GM04504 (cell line): ENCODE measurements at places on chromosomes 12 and 14.
A peak's percentile ranks its signal among the peaks of the same experiment; 100 is the strongest.

GRCh38 chr12:30296486-30296885 lies 399.2 kb downstream of the IPO8 start:
- no peak for DNase-seq

DNA sequence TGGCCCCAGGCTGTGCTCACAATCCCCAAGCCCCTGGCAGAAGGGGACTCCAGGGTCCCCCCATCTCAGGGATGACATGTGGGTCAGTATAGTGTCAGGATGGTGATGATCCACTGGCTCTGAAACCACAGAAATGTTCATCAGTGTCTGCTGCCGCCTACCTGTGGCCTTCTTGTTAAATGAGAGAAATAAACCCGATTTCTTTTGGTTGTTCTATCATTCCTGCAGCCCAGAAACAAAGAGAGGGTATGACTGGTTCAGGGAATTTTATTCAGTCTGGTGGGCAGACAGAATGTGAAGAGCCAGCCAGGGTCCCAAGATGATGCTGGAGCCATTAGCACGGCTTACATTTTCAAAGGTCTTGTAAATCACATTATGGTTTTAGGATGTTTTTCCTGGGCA lies 86.6 kb downstream of the CRADD start:
- DNase-seq: no peak

DNA sequence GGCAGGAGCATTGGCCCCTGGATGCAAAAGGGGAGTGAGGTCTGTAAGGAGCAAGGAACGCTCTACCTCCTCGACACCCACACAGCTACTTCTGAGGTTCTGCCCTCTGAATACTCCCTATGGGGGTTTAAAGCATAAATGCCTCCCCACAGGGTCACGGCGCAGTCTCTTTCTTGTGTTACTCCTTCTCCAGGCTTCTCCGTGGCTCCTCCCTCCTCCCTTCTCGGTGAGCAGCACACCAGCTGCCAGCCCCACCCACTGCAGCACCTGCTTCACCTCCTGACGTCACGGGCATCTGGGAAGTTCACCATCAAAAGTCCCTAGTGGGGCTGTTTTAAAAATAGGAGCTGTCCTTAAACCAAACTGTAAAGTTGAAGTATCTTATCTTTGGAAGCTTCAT lies 67.3 kb downstream of the SPTB start:
- no peak for DNase-seq

DNA sequence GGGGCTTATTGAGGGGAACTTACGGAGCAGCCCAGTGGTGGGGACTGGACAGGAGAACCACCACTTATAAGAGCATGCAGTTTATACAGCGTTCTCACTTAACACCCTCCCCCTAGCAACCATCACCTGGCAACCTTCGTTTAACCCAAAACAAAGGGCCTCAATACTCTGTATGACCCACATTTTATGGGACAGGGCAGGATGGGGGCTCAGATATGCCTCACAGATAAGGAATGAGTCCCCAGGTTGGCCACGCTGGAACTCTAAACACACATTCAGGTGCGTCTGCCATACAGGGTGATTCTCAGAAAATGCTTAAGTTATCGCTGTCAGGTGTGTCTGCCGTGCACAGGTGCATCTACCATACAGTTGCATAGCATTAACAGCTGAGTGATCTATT lies 99.2 kb downstream of the GCH1 start:
- no peak for DNase-seq

GRCh38 chr12:123101526-123101925 lies 49.4 kb downstream of the PITPNM2 start:
- no peak for DNase-seq

- no peak for DNase-seq
These were observed 90.2 kb upstream of the TBX3 start for GRCh38 chr12:114774197-114774596.

- no peak for DNase-seq
These were observed 878.5 kb downstream of the BCL11B start for GRCh38 chr14:98393527-98393926.

GRCh38 chr14:58898655-58899316 lies 261.0 kb downstream of the DACT1 start:
- DNase-seq: peak; percentile 79

DNA sequence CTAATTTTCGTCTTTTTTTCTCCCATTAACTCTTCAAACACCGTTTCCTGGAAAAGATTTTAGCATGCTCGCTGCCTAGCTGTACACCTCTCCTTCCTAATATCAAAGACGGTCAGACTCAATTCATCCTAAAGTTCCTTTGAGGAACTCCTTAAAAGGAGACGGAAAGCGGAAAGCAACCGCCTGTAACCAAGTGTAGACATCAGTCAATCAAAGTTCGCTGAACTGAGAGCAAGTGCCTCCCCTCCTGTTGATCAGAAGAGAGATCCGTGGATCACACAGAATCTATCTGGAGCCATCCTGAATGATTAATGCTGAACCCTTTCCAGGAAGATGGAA lies 412 bp upstream of the TEP1 start:
- no peak for DNase-seq

GRCh38 chr14:29475641-29476040 lies 452.0 kb downstream of the PRKD1 start:
- DNase-seq: no peak

- no peak for DNase-seq
These were observed 7.3 kb downstream of the KRT79 start for GRCh38 chr12:52826611-52827498.

GRCh38 chr12:46430340-46430948 lies 57.9 kb upstream of the SLC38A2 start:
- peak; percentile 52 for DNase-seq

- DNase-seq: no peak
These were observed 56.4 kb upstream of the USP44 start for GRCh38 chr12:95607642-95608041.

GRCh38 chr12:80175307-80175930 lies 76.1 kb downstream of the OTOGL start:
- DNase-seq: no peak

DNA sequence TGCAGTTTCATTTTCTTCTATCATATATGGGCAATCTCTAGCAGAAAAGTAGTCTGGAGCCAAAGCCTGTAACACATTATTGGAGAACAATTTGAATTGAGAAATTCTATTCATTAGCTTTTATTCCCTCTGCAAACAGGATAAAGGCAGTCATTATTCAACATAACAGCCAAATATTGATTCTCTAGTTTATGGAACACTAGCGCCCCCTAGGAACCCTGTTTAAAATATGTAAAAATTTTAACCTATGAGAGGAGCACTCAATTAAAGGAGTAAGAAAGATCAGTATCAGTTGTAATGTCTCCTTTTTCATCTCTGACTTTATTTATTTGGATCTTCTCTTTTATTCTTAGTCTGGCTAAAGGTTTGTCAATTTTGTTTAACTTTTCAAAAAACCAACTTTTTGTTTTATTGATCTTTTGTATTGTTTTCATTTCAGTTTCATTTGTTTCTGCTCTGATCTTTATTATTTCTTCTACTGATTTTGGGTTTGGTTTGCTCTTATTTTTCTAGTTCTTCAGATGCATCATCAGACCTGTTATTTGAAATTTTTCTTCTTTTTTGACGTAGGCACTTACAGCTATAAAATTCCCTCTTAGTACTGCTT lies 4.8 kb upstream of the LMNTD1 start:
- peak; percentile 15 for DNase-seq

DNA sequence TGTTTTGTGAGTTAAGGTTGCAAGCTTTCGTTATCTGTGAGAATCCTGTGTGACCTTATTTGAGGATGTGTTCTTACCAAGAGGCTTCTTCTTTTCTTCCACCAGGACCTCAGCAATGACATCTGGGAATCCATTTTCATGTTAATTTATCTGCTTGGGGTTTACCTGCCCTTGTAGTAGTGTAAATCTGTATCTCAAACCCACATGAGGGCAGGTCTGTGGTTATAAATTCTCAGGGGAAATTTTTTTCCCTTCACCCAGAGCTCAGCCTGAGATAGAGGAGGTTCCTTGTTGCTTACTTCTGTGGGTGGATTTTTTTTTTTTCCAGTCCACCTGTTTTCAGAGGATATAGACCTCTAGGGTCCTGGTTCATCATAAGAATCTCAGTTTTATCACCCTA lies 70.8 kb downstream of the AKAP6 start:
- DNase-seq: no peak

DNA sequence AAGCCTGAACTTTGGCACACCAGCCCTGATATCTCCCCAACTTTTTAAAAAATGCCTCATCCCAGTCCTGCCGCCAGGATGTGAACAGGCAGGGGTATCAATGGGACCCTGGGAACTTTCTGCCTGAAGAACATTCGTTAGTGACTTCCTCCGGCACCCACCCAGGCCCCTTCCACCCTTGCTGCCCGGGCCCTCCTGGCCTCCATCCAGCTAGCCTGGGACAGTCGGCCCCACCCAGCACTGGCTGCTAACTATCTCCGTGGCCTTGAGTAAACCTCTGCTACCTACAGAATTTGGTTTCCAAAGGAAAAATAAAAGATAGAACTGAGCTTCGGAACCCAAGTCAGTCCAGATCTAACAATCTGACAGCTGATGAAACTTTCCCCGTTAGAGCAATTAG lies 14.3 kb downstream of the SCARB1 start:
- DNase-seq: no peak

GRCh38 chr14:50061664-50062437 lies 54.5 kb downstream of the VCPKMT start:
- DNase-seq: no peak

DNA sequence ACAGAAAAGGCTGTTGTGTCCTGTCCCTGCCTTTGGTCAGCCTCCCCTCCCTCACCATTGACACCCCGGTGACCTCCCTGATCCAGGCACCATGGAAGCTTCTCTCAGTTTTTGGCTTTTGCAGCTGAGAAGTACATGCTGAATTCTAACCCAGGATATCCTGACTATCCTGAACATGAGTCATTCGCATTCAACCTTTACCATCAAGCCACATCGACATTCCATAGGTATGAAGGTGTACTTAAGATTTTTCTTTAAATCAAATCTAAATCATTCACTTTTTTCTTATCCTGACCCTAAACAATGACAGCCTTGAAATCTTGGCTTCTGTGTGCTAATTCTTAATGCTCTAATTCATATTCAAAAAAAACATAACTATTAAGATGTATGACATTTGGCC lies 8.7 kb upstream of the KRT78 start:
- no peak for DNase-seq

DNA sequence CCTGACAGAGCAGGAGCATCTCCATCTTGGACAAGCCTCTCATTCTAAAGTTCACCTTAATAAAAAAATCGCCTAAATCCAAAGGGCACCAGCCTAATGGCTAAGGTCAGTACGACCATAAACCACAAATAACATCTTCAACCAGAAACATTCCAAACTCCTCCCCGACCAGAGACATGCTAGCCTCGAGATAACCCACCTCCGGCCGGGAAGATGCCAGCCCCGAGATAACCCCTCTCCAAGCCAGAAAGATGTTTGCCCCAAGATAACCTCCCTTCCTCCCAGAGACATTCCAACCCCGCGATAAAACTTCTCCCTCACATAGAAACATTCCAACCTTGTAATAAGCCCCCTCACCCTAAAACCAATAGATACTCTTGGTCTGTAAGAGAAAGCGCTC lies 86.8 kb upstream of the PKP2 start:
- no peak for DNase-seq

GRCh38 chr12:64912516-64913255 lies 88.2 kb downstream of the TBC1D30 start:
- no peak for DNase-seq

DNA sequence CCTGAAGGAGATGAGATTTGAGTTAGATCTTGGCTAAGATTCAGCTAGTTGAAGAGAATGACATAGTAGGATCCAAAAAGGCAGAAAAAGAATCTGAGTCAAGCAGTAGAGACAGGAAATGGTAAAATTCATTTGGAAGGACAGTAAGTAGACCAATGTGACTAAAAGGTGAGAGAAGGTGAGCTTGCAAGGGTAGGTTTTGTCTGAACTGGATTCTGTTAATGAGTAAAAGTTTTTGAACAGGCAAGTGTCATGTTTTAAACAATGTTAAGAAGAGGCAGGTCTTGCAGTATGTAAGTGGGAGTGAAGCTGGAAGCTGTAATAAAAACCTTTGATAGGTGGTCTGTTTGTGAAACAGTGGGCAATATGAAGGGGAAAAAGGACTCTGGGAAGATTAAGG lies 58.6 kb downstream of the ACSS3 start:
- DNase-seq: no peak

DNA sequence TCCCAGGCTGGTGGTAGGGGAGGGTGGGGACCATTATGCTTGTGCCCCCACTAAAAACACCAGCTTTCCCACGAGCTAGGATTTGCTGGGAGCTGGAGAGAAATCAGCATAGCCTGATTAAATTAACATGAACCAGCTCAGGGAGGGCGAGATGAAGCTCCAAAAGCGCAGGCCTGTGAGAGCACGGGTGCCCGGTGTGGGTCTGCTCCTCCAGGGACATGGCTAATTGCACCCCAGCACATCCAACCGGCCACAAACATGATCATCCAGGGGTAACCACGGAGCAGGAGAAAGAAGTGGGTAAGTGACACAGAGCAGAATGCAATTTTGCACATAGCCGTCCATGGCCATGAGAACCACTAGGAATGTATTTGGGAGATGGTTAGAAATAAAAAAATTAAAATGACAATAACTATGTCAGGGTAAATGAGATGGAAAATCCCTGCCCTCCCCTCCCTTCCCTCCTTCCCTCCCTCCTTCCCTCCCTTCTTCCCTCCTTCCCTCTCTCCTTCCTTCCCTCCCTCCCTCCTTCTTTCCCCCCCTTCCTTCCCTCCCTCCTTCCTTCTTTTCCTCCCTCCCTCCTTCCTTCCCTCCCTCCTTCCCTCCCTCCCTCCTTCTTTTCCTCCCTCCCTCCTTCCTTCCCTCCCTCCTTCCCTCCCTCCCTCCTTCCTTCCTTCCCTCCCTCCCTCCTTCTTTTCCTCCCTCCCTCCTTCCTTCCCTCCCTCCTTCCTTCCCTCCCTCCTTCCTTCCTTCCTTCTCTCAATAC lies 26.9 kb downstream of the CLMN start:
- DNase-seq: no peak

DNA sequence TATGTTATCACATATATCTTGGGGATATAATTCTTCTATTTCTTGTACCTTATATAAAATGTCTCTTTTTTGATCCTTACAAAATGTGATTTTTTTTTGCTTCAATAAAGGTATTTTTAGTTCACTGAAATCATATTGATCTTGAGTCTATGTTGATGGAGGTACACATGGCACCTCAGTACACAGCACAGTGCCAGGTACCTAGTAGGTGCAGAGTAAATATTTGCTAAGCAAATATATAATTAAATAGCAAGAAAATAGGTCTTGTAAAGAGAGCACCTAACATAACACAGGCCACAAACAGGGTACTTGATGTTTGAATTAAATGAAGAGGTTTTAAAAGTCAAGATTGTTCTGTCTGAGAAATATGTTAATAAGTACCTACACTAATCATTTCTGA lies 69.7 kb downstream of the CIT start:
- no peak for DNase-seq
